Panc1 (cell line): ENCODE measurements at places on chromosomes 1 and 21. TPM values are rescaled to one million over a fixed set of nuclear protein-coding genes. Genes with fewer than 3 reads are reported as not detected.

DNA sequence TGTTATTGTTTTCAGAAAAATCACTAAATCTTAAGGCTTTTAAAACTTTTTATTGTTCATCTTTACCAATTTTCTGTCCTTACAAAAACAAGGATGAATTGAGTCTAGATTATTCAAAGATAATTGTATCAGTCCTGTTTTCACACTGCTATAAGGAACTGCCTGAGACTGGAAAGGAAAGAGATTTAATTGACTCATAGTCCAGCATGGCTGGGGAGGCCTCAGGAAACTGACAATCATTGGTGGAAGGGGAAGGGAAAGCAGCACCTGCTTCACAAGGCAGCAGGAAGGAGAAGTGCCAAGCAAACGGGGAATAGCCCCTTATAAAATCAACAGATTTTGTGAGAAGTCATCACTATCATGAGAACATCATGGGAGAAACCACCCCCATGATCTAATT, 455.6 kb upstream of the ZP4 start:
- DNase-seq, result no peak

GRCh38 chr1:227449741-227450441, 113.5 kb upstream of the ZNF678 start:
- DNase-seq, result no peak

GRCh38 chr1:90412563-90412962, 304.5 kb downstream of the BARHL2 start:
- no peak for DNase-seq

DNA sequence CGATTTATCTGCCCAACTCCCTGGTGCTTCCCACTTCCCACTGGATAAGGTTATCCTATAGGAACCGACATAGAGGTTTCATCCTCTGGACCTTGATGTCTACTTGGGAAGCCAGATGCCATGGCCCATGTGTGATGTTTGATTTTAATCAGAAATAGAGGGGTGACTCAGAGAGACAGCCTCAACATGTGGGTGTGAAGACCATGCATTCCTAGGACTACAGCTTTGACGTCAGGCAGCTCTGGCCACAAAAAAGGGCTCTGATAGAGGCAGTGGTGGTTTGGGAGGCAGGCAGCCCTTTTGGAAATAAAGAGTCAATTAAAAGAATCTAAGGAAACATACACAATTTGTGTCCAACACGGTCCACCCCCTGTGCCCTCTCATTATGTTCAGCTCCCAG, 5.2 kb upstream of the SH2D2A start:
- no peak for DNase-seq

DNA sequence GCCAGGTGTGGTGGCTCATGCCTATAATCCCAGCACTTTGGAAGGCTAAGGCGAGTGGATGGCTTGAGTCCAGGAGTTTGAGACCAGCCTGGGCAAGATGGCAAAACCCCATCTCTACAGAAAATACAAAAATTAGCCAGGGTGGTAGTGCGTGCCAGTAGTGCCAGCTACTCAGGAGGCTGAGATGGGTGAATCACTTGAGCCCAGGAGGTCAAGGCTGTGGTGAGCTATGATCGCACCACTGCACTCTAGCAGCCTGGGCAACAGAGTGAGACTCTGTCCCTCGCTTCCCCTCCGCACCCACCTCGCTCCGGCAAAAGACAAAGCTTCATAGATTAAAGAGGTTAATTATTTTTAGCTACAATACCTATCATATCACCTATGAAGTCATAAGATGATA, 100.0 kb downstream of the HHAT start:
- DNase-seq, result no peak

GRCh38 chr1:220702733-220703270, 12.6 kb downstream of the C1orf115 start:
- DNase-seq, result no peak

- no peak for DNase-seq
Observed at GRCh38 chr1:180270530-180271271, 40.6 kb downstream of the LHX4 start.

GRCh38 chr1:234226113-234226818, 147.0 kb upstream of the COA6 start:
- DNase-seq, result no peak

DNA sequence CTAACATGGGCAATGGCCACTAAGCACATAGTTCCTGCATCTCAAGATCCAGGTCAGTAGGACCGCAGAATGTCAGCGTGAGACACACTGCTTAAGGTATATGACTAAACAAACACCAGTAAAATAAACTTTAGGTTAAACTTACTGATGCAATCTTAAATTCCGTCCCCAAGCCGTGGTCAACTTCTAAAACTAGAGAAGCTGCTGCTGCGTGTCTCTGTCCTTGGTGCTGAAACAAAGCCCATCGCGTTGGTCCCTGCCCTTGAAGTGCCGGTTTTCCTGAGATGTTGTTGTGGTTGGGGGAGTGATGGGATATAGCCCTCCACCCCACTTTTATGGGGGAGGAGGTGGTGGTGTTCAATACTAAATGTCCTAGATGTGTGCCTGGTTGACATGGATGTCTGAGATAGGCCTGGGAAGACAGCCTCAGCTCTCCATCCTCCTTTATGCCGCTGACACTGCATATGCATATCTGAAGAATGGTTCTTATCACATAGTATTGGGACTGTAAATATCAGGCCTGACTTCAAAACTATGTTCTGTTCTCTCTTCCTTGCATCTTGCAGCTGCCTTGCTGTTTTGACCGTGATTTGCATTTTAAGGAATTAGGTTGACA, 72.0 kb upstream of the KCNA3 start:
- no peak for DNase-seq

DNA sequence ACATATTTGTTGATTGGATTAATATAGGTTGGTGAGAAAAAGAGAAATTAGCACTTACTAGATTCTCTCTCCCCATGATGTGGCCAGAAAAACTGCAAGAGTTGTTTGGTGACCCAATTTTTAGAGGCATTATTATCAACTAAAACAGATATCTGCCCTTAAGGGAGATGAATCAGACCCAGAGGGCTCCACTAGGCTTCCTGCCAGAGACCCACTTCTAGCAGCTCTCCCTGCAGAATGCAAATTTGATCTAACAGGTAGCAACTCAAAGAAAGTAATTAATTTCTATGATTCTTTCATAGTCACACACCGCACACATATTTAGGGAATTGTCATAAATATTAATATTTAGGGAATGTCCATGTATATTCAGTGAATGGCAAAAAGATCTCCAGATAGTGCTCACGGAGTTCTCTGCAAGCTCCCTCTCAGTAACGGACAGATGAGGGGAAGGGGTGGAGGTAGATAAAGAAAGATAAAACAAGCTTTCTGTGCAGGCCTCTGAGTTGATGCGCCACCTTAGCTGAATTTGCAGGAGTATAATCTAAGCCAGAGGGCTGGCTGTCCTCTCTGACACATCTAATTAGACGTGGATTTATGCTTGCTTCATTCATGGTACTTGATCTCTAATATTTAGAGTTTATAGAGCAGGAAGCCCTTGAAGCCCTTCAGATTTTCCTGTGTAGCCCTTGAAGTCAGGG, 84.1 kb upstream of the CCDC190 start:
- no peak for DNase-seq

- peak; percentile 54 for DNase-seq
Observed at GRCh38 chr21:41121785-41122415, 46.1 kb upstream of the BACE2 start.

- no peak for DNase-seq
Observed at GRCh38 chr1:43435146-43436145, 18.3 kb downstream of the HYI start.

DNA sequence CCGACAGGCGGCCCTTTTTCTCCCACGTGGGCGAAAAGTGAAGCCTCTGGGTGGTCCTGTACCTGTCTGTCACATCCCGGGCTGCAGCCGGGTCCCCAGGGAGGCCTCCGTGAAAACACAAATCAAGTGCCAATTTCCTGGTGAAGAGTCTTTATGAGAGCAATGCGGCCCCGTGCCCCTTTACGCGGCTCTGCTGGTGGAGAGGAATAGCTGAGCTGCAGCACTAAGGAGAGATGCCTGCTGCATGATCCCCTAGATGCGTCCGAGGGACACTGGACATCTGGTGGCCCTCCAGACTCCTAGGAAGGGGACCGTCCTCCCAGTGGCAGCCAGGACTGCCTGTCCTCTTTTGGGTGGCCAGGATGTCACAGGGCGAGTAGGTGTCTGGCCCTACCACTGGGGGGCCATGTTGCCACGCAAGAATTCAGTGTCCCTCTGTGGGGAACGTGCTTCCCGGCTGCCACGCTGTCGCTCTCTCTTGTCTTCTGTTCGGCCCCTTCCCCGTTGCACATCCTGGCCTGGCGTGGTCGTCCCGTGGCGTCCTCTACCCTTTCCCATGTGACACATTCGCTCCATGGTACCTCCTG, 38.7 kb downstream of the COL18A1 start:
- no peak for DNase-seq

DNA sequence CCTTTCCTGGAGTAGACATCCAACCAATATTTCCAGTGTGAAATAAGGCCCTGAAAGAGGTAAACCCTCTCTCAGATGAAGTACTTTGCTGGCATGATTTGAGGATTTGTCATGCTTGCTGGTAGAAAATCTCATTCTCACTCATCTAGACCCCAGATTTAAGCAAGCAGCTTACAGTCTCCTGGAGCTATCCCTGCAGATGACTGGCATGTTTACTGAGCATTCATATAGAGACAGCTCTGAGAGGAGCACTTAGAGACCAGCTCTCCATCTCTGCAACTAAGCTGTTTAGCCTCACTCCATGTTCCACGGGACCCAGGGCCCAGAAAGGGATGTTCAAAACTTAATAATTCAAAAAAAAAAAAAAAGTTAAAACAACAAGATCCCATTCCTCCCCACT, 34.2 kb downstream of the GPR161 start:
- DNase-seq, result no peak

Gene LMOD1
- 0.13 TPM for total RNA-seq

Gene SAMD13
- total RNA-seq, result 2.2 TPM

Gene TP73
- 4.7 TPM for total RNA-seq

Gene HAO2
- total RNA-seq, result not detected

Gene DNAI4
- total RNA-seq, result 7.2 TPM

Gene FLG2
- total RNA-seq, result not detected
